ENCODE measurements at places on chromosomes 3 and 15.

GRCh38 chr15:92907229-92907628 is 7.1 kb downstream of the CHD2 start:
- DNase-seq, result peak; percentile 57

GRCh38 chr15:79193103-79193502 is 89.4 kb upstream of the ANKRD34C start:
- no peak for DNase-seq

- no peak for DNase-seq
These were observed 131.3 kb upstream of the PRR20G start for GRCh38 chr3:127419182-127419581.

- DNase-seq, result no peak
These were observed 13.7 kb upstream of the SEMA3B start for GRCh38 chr3:50255251-50255615.

DNA sequence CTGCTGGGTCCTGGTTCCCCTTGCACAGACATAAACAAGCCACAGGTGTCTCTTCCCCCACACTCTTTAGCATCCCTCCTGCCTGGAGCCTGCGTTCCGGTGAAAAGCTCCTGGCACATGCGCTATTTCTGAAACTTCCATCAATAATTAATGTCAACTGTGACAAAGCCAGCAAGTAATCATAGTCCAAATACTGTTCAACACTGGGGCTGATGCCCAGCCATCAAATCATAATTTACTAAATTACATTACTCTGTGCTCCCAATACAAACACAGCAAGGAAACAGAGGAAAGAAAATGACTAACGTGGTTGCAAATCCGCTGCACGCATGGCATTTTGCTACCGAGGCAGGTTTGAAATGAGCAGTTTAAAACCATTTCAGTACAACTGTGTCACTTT is 294.7 kb downstream of the ERC2 start:
- no peak for DNase-seq

- DNase-seq, result no peak
These were observed 26.1 kb downstream of the EDEM1 start for GRCh38 chr3:5213574-5213966.

DNA sequence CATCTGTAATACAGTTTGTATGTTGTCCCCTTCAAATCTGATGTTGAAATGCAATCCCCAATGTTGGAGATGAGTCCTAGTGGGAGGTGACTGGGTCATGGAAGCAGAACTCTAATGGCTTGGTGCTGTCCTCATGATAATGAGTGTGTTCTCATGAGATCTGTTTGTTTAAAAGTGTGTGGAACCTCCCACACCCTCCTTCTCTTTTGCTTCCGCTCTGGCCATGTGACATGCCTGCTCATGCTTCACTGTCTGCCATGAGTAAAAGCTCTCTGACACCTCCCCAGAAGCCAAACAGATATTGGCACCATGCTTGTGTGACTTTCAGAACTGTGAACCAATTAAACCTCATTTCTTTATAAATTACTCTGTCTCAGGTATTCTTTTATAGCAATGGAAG is 794.0 kb upstream of the CFAP20DC start:
- peak; percentile 27 for DNase-seq

GRCh38 chr3:31262201-31262600 is 270.5 kb upstream of the STT3B start:
- DNase-seq, result no peak

DNA sequence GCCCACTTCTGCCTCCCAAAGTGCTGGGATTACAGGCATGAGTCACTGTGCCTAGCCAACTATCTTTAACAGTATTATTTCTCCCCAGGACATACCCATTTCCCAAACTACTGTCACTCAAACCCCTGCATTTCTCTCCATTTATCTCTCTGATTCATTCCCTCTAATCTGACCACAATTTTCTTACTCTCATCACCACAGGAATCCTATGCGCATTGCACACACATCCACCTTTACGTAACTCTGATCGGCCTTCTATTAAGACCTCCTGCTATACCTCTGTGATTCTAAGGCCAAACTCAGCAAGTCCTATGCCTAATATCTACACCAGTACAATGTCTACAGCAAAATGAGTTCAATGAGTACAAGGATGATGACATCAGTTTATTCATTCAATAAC is 235.0 kb downstream of the ULK4 start:
- peak; percentile 50 for DNase-seq

- no peak for DNase-seq
These were observed 573.8 kb upstream of the NAALADL2 start for GRCh38 chr3:174285242-174285864.

- no peak for DNase-seq
These were observed 106.4 kb downstream of the TUSC7 start for GRCh38 chr3:116815831-116816588.

- no peak for DNase-seq
These were observed 148.3 kb downstream of the DNAJB8 start for GRCh38 chr3:128318275-128318941.

- DNase-seq, result no peak
These were observed 47.2 kb downstream of the SPTSSB start for GRCh38 chr3:161323926-161324621.

- DNase-seq, result no peak
These were observed 71.3 kb upstream of the CGNL1 start for GRCh38 chr15:57305009-57305408.

DNA sequence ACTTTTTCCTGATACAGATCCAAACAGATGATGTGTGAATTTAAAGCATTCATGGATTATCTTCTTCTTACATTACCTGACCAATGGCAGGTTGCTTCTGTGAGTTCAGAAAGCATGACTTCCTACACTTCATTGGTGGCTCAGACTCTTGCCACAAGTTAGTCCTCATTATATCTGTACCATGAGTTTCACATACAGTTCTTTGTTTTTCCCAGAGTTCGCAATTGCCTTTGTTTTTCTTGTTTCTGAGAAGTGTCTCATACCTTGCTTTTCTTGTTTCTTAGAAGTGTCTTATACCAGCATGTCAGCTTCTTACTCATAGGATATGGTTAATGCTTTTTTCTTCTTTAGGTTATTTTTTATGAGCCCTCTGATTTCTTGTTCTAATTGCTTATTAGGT is 133.8 kb upstream of the TLE3 start:
- no peak for DNase-seq

GRCh38 chr3:98240131-98240530 is 23.9 kb upstream of the OR5H6 start:
- no peak for DNase-seq

DNA sequence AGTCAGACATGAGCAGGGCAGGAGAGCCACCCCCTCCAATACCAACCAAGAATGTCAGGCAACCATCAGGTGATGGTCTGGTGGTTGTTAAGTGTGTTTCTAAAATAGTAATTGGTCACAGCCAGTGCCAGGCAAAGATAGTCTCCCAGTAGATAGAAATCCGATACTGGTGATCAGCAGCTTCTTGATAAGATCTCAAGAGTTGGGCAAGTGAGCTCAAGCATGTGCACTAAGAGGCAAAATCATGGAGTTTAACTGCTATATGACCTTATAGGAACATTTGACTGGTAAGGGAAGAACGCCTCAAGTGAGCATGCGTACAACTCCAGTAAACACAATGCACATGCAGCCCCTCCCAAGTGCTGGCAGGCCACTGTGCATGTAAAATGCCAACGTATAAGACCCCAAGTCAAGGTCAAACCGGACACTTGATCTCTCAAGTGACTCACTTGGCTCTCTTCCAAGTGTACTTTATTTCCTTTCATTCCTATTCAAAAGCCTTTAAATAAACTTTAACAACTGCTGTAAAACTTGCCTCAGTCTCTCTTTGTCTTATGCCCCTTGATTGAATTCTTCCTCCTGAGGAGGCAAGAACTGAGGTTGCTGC is 36.0 kb upstream of the CBLB start:
- peak; percentile 28 for DNase-seq

DNA sequence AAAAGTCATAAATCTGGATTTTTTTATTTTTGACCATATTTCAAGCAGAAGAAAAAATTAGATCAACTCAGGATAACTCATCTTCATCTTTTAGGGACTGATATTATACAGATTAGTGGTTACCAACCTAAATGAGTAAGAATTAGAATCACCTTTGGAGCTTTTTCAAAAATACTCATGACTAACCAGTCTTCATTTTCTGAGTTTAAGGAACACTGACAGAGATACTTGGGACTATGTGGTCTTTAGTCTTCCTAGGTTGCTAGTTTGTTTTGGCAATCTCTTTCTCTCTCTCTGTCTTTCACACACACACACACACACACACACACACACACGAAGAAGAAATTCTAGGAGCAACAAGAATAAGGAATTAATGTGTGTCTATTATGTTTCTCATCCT is 50.1 kb downstream of the TMOD3 start:
- peak; percentile 34 for DNase-seq

GRCh38 chr3:97720417-97720816 is 44.1 kb upstream of the ARL6 start:
- peak; percentile 7 for DNase-seq

DNA sequence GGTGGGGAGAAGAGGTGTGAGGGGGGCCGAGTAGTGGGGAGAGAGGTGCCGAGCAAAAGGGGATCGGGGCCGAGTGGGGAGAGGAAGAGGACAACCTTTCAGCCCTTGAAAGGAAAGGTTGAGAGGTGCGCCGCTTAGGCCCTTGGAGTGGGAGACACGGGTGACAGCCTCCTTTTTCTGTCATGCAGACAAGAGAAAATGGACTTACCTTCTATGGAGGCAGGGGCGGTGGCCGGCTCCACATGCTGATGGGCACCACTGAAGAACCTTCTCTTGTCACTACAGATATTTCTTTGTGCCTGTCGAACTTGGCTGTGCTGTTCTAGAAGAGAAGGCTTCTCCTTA is 421 bp downstream of the KLHL18 start:
- no peak for DNase-seq

DNA sequence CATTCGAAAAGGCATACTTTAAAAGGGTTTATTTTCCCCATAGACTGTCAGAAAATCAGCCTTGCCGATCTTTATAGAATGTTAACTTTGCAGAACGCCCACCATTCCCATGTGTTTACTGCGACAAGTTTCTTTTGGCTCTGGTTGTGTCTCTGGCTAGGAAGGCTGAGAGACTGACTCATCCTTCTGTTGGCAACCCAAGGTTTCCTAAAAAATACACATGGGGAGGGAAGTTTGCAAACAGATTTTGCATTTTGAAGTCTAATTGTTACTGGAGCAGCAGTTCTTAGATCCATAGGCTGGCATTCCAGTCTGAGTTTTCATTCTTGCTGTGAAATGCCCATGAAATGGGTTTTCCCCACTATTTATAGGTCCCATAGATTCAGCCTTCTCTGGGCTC is 37.9 kb upstream of the MINAR1 start:
- no peak for DNase-seq

DNA sequence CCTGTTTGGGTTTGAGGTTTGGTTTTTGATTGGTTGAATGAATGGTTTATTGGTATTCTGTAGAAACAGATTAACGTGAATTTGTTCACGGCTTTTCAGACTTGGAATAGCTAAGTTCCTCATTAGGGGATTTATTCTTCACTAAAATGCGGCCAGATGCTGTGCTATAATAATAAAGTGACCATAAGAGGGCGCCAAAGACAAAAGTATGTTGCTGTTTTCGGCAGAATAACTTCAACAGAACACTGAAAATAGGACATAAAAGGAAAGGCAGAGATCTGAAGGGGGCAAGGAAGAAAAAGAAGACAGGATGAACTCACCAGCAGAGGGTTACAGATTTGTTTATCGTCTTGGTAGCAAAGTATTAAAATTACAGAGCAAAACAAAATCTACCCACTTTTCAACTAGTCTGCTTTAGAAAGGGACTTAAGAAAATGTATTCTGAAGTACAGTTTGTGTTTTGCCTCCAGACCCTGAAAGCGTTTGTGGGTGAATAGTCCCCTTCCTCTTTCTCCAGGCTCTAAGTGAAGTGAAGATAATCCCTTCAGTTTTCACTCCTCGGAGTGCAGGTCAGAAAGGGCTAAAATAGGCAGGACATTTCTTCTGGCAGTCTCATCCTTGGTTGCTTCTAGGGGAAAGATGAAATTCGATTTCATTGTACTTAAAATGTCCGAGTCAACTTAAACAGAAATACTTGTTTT is 147.6 kb downstream of the IL20RB start:
- DNase-seq, result peak; percentile 67

- DNase-seq, result no peak
These were observed 187.0 kb upstream of the MLF1 start for GRCh38 chr3:158384019-158384418.

DNA sequence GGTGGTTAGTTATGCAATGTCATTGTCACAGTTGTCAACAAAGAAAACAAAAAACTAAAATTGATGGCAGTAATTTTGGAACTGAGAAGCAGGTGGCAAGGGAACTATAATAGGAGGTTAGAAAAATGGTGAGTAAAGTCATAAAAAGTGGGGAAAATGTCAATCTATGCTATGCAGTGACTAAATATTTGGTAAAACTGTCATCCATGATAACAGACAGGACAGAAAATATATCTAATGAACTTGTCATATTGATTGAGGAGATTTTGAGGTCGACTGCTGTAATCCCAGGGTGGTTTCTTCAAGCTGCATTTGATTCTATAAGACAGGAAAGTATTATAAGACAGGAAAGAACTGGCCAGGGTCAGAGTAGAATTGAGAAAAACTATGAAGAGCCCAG is 998.4 kb downstream of the IGSF11 start:
- no peak for DNase-seq

DNA sequence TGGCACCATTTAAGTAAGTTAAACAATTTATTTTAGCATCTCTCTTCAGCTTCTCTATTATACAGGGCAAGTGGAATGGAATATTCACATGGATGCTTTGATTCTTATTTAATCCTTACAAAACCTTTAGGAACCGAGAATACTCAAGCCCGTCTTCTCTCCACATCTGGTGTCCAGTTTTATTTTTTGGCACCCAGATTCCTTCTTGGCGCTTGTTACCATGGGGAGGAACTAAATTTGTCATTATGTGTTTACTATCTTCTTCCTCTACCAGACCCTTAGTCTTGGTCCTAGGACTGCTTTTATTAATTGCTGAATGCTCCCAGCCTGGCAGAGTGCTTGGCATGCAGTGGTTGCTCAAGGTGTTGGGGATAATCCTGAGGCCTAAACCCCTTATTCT is 138.8 kb downstream of the CACNA2D3 start:
- no peak for DNase-seq

DNA sequence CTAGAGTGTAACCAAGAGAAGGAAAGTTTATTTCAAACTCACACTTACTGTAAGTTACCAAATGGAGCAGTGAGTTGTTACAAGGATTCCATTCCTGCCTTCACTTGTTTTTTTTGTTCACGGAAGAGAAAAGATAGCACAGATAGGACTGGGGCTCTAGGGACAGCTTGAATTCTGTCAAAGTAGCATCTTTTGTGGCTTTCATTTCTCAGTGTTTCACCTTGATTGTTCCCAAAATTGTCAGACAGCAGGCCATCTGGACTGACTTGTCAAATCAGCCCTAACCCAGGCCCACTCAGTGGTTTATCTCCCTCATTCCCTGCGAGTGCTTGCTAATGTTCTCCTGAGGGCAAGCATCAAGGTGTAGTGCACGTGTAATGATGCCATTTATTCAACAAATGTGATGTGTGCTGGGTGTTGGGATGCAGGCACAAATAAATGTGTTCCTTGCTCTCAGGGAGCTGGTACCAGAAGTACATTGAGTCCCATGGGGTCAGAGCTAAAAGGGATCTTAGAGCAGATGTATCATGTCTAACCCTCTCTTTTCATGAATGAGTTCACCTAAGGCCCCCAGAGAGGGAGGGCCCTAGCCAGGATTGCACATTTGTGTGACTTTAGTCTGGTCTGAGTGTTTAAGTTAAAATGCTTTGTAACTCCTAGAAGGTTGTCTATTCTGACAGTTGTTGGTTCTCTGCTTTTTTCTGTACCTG is 49.1 kb downstream of the PDHB start:
- DNase-seq, result no peak
